ENCODE measurements at places on chromosomes 1 and 21.

- no peak for DNase-seq
Observed at GRCh38 chr1:66172272-66172671, 361.7 kb upstream of the SGIP1 start.

DNA sequence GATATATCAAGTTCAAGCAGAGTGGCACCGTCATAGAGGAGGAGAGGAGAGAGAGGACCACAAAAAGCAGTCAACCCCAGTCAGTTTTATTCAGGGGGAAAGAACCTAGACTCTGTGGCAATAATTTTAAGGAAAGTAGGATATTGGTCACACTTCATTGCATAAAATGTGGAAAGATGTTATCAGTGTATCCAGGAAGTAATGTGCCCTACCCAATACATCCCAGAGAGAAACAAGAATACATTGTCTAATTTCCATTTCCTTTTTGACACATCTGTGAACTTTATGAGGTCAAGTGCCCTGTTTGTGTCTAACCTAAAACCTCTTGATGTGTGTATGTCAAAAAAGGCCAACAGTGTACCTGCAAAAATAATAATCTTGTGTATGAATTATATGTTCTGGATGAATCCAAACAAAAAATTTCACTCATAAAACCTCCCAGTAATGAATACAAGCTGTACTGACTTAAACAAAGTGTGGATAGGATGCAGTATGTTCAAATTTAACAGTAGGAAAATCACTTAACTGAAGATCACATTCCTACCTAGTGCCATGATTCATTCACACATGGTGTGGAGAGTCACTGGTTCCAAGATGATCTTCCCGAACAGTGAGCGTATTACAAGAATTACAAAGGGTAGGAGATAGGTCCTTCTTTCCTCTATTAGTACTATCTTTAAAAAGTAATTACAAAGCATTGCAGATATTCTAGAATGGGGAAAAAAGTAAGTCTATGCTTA lies 712.1 kb upstream of the CXADR start:
- DNase-seq: no peak

DNA sequence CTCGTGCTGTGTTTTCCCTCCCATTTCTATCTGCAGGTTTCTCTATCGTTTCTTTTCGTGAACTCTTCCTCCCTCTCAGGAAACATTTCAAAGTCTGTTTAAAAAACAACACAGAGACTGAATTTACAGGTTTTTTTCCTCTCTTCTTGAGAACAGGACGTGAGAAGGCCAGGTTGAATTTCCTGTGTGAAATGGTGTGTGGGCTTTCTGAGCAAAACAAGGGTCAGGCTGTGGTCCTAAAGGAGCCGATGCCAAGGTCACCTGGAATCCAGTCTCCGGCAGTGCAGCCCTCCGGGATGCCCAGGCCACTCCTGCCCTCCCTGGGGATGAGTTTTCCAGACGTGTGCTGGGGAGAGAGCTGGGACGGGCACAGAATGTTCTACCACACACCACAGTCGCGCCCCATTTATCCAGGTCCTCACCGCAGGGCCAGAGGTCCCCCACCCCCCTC lies 62.7 kb upstream of the RUNX3 start:
- no peak for DNase-seq

- DNase-seq: peak; percentile 46
Observed at GRCh38 chr1:13828454-13829151, 128.6 kb downstream of the PRDM2 start.

DNA sequence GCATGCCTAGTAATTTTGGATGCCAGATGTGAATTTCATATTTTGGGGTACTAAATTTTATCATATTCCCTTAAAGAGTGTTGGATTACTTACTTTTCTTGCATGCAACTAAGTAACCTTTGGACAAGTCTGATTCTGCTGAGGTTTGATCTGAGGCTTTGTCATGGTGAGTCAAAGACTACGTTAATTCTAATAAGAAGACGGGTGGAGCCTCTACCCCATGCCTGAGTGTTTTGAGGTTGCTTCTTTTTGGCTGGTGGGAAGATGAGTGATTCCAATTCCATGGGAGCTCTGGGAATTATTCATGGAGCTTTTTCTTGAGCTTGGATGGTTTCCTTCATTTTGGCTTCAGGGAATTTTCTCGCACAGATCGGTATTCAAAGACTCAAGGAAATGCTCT lies 11.6 kb upstream of the PCP4 start:
- DNase-seq: no peak

GRCh38 chr1:89908672-89909436 lies 86.1 kb upstream of the ZNF326 start:
- no peak for DNase-seq

- DNase-seq: no peak
Observed at GRCh38 chr1:202251424-202252256, 58.0 kb downstream of the LGR6 start.

GRCh38 chr1:115332813-115333608 lies 5.0 kb downstream of the NGF start:
- no peak for DNase-seq

DNA sequence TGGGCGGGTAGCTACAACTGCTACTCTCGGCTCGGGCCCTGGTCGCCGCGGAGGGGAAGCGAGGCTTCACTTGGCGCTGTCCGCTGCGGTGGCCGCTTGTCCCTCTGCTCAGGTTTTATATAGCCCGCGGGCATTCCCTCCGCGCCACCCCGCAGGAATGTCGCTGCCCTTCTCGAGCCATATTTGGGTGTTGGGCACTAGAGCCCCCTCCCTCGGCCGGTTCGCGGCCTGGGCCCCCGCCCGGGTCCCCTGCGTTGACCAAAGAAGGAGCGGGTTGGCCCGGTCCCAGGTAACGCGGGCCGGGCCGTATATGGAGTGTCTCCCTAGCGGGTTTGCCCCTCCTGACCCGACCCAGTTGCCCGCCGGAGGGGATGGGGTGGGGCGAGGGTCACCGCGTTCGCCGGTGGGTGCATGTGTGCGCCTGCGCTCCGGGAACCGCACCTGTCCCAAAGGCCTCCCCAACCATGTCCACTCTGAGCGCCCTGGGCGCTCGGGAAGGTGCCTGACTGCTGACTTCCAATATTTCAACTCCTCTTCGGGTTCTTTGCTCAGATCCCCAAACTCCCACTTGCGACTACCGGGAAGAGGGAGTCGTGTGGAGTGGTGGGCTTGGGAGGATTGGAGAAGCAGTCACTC lies at the start of gene ACTA1:
Gene ACTA1 (minus strand): TSS at position 90 of the 636 bp plus-strand sequence. CDS start 979 bp downstream, outside the sequence.
- no peak for DNase-seq

DNA sequence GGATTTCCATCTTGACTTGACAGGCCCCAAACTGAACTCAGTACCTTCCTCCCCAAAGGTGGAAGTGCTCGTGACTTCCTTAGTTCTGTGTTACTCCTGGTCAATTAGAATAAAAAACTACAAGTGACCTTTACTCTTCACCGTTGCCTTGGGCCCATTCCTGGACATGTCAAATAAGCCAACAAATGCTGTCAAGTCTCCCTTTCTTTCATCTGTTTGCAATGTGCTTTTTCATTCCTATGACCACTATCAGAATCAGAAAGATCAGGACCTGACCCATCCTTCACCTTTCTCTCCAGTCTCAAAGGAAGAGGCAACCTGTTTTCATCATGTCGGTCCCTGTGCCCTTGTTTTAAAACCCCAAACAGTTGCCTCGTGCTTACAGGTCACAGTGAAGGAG lies 4.9 kb upstream of the KCNJ10 start:
- no peak for DNase-seq

- no peak for DNase-seq
Observed at GRCh38 chr1:216822480-216822879, 99.3 kb upstream of the ESRRG start.

GRCh38 chr21:37463083-37463801 lies 96.7 kb downstream of the DYRK1A start:
- DNase-seq: no peak

DNA sequence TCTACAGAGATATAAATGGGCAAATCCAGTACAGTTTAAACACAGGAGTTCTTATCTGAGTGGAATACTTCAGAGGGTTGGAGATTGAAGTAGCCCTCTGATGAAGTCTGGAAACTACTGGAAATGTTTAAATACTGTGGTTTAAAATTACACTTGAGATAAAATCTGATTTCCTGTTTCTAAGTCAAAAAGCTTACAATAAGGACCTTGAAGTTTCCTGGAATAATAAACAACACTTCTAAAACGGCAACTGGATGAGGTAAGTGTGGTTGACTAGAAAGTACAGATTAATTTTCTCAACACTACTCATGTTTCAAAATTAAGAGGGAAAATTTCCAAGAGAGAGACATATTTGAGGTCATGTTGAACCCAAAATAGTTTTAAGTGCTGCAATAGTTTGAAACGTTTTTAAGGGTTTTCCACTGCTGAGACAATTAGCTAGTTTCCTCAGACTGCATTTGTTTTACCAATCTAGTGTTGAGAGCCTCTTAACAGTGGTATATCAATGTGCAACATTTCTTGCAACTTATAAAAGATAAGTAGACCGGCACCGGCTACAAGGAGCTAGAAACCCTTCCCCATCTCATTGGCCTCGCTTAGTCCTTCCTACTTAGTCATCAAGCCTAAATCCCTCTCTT lies 27.4 kb downstream of the KCNA3 start:
- no peak for DNase-seq

DNA sequence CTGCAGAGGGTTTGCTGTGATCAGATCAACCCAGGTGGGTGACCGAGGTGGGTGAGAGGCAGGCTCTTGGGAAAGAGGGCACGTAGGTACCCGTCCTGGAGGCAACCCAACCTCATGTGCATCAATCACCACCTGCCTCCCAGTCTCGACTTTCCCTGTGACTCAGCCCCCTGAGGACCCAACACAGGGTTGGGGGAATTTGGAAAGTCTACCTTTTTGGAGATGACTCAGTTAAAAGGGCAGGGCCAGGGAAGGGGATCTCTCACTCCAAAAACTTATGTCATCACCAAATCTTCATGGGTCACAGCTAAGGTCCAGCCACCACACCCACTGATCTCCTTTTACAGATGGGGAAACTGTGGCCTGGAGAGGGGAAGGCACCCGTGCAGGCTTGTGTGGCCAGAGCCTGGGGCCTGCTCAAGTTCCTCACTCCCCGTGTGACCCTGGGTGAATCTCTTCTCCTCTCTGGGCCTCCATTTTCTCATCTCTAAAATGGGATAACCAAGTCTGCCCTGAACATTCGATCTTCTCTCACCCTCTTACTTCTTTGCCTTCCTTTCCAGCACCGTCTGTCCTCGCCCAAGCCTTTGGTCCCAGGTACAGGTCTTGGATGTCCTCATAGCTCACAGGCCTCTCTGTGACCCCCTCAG lies 34.6 kb upstream of the WNT4 start:
- DNase-seq: no peak

DNA sequence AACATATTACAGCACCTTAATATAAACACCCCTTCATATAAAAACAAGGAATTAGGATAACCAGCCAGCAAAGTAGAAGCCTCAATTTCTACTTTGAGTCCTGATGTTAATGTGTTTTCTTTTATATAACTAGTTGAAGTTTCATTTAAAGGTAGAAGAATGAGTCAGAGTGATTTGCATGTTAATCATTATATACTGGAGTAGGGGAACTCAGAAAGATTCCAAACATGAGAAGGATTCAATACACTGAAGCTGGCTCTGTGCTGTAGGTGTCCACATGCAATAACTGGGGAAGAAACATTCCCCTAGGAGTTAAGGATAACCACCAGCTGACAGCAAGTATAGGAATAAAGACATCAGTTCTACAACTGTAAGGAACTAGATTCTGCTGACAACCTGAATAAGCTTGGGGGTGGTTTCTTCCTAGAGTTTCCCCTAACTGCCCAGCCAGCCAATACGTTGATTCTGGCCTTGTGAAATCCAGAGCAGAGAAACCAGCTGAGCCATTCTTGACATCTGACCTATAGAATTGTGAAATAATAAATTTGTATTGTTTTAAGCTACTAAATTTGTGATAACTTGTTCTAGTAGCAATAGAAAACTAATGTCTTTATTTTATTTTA lies 33.4 kb upstream of the RNPC3 start:
- DNase-seq: no peak

DNA sequence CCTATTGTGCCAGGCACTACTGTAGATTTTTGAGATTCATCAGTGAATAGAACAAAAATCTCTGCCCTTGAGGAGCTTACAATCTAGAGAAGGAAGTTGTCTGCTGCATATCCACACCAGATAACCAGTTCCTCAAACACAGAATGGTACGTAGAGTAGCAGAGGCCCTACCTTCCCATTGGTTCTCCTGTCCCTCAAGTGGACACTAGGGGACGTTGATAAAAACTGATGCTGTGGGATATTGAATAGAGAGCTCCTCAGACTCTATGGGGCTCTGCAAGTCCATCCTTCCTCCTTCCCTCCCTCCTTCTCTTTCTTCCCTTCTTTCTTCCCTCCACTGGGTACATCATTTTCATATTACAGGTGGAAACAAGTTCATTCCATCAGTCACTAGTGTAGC lies 371.3 kb downstream of the PBX1 start:
- no peak for DNase-seq

GRCh38 chr1:36464605-36465393 lies 615 bp upstream of the MRPS15 start:
- no peak for DNase-seq

- DNase-seq: no peak
Observed at GRCh38 chr1:226965581-226966440, 25.7 kb downstream of the COQ8A start.

DNA sequence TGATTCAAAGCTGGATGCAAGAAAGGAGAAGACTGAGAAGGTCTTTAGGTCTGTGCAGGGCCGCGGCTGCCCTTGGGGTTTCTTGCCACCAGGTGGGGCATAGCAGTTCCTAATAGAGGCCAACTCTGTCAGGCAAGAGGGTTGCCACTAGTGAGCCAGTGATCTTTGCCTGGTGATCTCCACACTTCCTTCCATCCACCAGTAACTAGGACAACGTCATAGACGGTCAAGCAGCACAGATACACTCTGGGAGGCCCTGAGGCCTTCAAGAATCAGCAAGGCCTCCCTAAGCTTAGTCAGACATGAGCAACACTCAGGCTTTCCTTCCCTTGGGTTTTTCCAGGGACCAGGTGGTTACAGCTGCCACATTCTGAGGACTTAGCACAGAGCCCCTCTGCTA lies 32.9 kb upstream of the ATP2B4 start:
- peak; percentile 72 for DNase-seq

Measured in activated CD4-positive, alpha-beta memory T cell treated with anti-CD3 and anti-CD28 coated beads, Interleukin-2, amount 10 ng/mL, durations not matched to agents 7 days and 5 days (primary cell).